ENCODE measurements at places on chromosomes 16 and 17. TPM values are rescaled to one million over a fixed set of nuclear protein-coding genes. Genes with fewer than 3 reads are reported as not detected.
A peak's percentile ranks its signal among the peaks of the same experiment; 100 is the strongest.

Gene ACAP1
- total RNA-seq = not detected

Gene TEKT5
- not detected for total RNA-seq

Gene SEC14L1
- 23.1 TPM for total RNA-seq

Gene CEP295NL
- total RNA-seq = 0.17 TPM

Gene GUCY2D
- total RNA-seq = not detected

Gene KCNH6
- total RNA-seq = not detected

- no peak for DNase-seq
These were observed 17.7 kb downstream of the ETV4 start for GRCh38 chr17:43528319-43528987.

GRCh38 chr16:84471966-84472365 is 32.5 kb downstream of the MEAK7 start:
- no peak for DNase-seq

- no peak for DNase-seq
These were observed 97.7 kb downstream of the GSG1L start for GRCh38 chr16:27965801-27966200.

GRCh38 chr17:8631554-8631877 is 991 bp upstream of the MYH10 start:
- DNase-seq = peak; percentile 20

DNA sequence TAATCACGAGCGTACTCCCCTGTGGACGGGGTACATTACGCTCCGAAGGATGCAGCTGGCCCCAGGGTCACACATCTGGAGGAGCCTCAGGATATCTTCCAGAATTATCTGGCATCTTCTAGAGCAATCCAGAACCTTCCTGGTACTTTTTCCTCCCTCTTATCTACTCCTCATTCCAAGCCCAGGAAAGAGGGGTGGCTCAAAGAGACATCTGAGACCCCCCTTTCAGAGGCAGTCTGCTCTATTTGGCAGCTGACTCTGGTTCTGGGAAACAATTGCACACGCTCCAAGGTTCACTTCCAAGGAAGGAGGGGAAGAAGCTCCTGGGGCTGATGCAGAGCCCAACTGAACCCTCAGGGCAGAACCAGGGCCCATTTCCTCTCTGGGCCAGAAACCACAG is 14.9 kb downstream of the RBFOX3 start:
- no peak for DNase-seq

- no peak for DNase-seq
These were observed 6.6 kb downstream of the C1QTNF8 start for GRCh38 chr16:1089439-1089821.

GRCh38 chr16:89395150-89396142 is 94.9 kb downstream of the ANKRD11 start:
- DNase-seq = peak; percentile 93

DNA sequence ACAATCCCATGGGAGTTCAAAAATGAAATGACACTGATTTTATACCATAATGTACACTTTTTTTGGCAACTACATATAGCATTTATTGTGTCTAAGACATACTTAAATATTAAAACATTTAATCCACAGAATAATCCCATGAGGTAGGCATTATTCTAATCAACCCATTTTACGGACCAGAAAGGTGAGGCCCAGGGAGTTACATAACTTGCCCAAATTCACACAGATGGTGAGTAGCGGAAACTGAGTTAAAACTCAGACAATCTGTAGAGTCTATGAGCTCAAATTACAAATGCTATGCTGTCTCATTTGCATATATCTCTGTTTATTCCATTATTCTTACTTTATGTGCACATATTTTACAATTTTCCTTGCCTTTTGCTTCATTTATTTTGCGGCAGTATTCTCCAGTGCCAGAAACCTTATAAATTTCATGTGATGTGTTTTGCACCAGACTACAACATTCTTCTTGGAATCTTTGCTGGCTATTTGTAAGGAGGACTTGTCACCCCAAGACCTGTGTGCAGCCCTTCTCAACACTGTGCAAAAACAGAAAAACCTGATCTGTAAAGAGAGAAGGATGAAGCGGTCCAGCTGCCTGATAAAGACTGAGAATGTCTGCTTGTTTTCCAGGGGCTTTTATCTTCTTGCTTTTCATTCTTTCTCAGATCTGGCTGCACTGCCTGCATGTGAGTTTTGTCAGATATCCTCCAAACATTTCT is 2.3 kb upstream of the ABCA9 start:
- DNase-seq = no peak

DNA sequence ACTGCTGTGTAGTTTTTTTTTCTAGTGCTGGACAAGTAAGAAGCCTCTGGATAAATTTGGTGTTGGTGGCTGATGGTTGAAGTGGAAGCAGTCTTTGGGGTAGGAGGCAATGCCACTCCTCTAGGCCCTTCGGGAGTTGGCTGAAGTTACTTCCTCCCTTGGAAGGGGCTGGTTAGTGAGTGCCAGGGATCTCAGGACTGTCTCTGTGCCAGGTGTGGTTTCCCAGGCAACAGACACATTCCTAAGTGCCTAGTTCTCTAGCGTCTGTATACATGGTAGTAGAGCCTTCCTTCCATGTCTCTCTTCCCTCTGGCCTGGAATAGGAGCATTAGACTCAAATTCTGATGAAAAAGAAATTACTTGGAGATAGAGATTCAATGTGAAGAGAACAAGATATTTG is 15.3 kb downstream of the TMEM98 start:
- DNase-seq = no peak

- no peak for DNase-seq
These were observed 39.0 kb downstream of the CUEDC1 start for GRCh38 chr17:57915985-57916757.

DNA sequence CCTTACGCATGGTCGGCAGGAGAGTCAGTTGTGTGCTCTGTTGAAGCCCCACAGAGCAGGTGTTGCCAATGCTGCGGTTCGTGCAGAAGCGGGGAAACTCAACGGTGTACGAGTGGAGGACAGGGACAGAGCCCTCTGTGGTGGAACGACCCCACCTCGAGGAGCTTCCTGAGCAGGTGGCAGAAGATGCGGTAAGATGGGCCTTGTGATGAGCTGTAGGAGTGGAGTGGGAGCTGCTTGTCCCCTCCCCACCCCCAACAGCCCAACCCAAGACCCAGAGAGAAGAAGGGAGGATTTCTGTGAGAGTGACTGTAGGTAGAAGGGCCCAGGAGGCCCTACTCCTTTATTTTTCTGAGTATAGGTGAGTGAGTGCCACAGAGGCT is 4.9 kb downstream of the CDK5RAP3 start:
- no peak for DNase-seq

- peak; percentile 67 for DNase-seq
These were observed 10.1 kb upstream of the STAC2 start for GRCh38 chr17:39235555-39236449.

DNA sequence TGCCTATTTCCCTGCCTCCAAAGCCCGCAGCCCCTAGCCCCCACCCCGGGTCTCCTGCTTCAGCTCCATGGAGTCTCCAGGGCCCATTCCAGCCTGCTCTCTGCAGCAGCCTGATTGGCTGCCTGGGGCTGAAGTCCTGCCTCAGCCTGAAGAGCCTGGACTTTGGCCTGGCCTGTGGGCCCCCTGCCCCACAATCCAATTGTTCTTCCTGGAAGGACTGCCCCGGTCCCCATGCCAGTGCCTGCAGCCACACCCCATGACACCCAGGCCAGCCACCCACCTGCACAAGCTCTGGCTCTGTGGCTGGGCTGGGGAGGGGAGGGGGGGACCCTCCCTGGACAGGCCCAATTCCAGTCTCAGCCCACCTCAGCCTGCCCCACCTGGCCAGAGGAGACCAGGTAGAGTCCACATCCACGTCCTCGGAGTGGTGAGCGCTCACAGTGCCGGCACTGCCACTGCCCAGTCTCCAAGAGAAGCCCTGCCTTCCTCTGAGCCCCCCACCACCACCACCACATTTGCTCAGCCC is 12.3 kb downstream of the ENPP7 start:
- no peak for DNase-seq

DNA sequence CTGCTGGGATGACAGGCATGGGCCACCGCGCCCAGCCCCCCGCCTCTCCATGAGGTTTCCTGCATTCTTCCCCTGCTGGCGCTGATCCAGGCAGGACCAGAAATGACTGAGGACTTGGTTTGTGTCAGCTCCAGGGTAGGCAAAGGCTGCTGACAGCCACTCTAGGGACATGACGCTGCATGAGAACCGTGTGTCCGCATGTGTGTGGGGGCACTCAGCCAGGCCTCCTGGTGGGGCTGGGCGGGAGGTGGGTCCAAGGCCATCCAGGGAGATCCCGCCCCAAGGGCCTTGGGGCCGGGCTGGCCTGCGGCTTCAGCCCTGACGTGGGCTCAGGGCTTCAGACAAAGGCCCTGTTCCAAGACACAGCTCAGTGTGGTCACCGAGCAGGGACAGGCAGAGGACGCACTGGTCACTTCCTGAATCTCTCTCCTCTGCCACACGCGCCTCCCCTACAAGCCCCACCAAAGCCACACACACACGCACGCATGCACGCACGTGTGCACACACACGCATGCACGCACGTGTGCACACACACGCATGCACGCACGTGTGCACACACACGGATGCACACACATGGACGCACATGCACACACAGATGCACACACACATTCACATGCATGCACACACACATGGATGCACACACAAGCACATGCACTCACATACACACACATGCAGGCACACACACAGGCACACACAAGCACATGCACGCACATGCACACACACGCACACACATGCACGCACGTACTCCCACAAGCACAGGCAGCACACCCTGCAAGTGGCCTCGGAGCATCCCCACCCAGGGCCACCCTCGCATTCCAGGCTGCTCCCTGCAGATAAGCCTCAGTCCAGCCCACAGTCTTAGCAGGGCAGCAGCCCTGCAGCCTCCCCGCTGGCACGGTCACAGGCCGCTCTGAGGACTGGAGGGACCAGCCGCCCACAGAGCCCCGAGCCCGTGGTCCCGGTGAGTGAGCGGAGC is 5.3 kb upstream of the TMEM204 start:
- no peak for DNase-seq

- no peak for DNase-seq
These were observed 7.0 kb upstream of the IL17C start for GRCh38 chr16:88631384-88631783.

DNA sequence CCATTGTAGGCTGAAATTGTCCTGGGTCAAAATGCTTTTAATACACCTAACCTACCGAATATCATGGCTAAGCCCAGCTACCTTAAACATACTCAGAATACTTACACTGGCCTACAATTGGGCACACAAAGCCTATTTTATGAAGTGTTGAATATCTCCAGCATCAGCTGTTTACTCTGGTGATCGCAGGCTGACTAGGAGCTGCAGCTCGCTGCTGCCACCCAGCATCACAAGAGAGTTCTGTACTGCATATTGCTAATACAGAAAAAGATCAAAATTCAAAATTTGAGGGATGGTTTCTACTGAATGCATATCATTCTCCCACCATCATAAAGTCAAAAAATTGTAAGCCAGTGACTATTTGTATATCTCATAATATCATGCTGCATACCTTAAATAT is 55.3 kb downstream of the ULK2 start:
- peak; percentile 30 for DNase-seq

GRCh38 chr17:76382351-76382802 is 2.0 kb upstream of the SPHK1 start:
- no peak for DNase-seq

- no peak for DNase-seq
These were observed 74.9 kb upstream of the HS3ST2 start for GRCh38 chr16:22739077-22739476.

DNA sequence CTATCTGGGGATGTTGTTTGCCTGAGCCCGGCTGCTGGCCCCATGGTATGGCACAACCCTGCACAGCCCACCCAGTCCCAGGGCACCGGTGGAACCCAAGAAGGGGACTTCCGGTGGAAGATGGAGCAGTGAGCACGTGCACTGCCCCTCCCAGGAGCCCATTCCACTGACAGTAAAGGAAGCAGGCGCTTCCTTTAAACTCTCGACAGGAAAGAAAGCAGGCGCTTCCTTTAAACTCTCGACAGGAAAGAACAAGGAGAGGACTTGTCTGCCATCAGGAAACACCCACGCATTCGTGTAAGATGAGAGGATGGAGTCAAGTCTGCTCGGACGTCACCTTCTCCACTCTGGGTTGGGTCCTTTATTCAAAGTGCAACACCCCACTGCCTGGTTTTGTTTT is 53.7 kb downstream of the IL21R start:
- DNase-seq = no peak

- no peak for DNase-seq
These were observed 28.8 kb downstream of the CACNA1H start for GRCh38 chr16:1181404-1182315.

GRCh38 chr17:12977008-12977751 is 40.6 kb downstream of the ELAC2 start:
- DNase-seq = no peak

DNA sequence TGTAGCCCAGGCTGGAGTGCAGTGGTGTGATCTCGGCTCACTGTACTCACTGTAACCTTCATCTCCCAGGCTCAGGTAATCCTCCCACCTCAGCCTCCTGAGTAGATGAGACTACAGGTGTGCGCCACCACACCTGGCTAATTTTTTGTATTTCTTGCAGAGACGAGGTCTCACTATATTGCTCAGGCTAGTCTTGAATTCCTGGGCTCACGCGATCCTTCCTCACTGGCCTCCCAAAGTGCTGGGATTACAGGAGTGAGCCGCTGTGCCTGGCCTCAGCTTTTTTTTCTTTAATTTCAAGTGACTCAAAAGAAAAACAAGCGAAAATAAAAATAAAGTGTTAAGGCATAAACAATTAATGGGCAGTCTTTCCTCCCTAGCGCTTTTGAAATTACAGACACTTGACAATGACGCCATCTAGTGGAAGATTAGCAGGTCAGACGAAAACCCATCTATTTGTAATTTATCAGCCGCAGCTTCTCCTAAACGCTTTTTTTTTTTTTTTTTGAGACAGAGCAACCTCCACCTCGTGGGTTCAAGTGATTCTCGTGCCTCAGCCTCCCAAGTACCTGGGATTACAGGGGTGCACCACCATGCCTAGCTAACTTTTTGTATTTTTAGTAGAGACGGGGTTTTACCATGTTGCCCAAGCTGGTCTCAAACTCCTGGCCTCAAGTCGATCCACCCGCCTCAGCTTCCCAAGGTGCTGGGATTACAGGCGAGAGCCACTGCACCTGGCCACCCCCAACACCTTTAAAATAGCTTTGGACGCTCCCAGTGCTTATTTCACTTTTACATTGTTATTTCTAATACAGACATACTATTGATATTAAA is 28.1 kb upstream of the PECAM1 start:
- DNase-seq = peak; percentile 86

DNA sequence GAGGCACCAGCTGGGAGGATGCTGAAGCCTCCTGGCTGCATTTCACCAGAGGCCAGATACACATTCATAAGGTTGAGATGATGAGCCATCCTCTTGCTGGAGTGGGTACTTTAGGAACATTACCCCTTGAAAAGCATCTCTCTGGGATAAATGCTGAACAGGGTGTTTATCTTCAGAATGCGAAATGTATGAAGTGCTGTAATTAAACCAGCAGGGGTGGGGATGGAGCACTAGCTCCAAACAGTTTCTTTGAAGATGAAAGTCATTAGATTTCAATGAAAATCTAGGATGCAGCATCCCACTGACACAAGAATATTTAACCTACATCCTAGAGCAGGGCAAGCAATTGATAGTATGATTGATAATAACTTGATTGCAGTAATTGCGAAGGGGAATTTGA is 158.1 kb downstream of the CYLD start:
- no peak for DNase-seq

- DNase-seq = peak; percentile 63
These were observed 129.1 kb upstream of the HS3ST2 start for GRCh38 chr16:22684574-22685458.

- DNase-seq = no peak
These were observed 482 bp upstream of the SLC16A3 start for GRCh38 chr17:82228278-82228841.

All from LHCN-M2 (cell line).